ENCODE measurements at places on chromosomes 7 and 10. TPM values are rescaled to one million over a fixed set of nuclear protein-coding genes. Genes with fewer than 3 reads are reported as not detected.

DNA sequence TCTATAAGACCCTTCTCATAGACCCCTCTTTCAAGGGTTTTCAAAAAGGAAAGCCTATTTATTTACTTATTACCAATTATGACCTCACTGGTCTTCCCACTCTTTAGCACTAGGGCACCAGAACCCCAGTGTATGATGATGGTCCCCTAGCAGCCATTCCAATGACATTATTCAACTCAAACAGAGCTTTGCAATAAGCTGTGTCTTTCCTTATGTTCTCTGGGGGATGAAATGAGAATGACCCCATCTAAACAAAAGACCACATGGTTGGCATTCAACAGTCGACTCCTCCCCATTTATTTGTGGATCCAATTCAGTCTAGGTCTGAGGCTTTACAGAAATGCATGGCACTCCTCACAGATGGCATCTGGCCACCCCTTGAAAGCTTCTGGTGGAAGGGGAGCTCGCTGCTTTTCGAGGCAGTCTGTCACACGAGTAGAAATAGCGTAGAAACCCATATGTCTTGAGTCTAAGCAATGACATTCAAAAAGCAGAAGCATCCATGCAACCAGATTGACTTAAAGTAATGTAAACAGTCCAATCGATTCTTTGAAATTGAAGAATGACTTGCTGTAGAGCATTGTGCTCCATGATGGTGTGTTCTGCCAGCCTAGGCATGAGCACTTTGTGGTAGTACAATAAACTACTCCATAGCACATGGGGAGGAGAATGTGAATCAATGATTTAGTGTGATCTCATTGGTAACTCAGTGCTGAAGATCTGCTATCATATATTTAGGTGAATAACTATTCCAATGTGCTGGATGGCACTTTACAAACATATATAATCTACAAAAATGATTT lies 29.8 kb downstream of the NRP1 start:
- no peak overlapping the region for H3K4me3 ChIP-seq
- peaks cover 31% of the 10 kb centered on the region for H3K4me1 ChIP-seq
- no peak for DNase-seq

GRCh38 chr10:120285408-120285807 lies 171.6 kb upstream of the PLPP4 start:
- H3K4me3 ChIP-seq, result no peak overlapping the region
- no peaks in the 10 kb centered on the region for H3K36me3 ChIP-seq
- H3K27ac ChIP-seq, result no peak overlapping the region
- H3K27me3 ChIP-seq, result no peaks in the 10 kb centered on the region
- no peaks in the 10 kb centered on the region for H3K4me1 ChIP-seq

Gene MRC1
- total RNA-seq, result 370 TPM

Gene C10orf67
- 1.6 TPM for total RNA-seq
